ENCODE measurements at places on chromosomes 7 and 10.

DNA sequence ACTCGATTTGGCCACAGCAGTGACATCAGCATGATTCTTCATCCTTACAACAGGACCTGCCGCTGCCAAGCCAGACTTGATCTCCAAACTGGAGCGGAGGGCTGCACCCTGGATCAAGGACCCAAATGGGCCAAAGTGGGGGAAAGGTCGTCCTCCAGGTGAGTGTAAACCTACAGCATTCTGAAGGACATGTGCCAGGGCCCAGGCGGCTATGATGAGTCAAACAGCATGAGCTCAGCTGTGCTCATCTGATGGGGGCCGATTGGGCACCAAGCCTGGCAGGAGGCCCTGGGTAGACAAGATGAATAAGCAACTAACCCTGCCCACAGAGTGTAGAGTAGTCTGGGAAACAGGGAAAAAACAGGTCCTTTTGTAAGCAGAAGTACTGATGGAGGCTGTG, 14.4 kb upstream of the ATP6V0E2 start:
- no peak for DNase-seq

DNA sequence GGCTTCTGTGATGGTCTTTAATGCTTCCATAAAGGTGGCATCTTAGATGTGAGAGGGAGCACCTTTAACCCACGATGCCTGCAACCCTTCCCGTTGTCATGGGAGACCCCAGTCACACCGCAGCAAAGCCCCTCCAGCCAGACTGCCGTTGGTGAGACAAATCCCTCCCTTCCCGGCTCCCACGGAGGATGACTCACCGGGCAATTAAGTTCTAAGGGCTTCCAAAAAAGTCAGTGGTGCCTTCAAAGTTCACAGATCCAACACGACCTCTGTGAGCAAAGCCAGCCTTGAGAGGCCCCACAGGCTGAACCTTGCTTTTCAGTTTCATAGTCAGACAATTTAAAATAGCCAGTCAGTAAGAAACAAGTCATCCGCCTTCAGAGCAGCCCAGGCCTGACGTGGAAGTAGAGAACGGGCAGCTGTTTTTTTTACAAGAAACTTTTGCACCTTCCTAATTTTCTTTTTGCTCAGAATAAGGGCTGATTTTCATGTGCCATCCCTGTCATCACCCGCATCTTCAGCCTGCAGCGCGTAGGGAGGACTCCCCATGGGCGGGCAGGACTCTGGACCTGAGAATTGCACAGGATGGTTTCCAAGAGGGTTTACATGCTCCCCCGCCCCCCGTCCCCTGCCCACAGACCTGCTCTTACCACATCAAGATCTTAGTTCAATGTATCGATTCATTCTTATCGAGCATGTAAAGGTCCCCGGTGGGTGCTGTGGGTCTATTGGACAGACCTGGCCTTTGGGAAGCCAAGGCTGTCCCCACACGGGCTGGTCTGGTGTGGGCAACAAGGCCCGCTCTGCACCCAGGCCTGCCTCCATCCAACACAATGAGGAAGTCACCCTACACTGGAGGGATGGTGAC, 333.9 kb downstream of the DNAJB6 start:
- peak; percentile 73 for DNase-seq

DNA sequence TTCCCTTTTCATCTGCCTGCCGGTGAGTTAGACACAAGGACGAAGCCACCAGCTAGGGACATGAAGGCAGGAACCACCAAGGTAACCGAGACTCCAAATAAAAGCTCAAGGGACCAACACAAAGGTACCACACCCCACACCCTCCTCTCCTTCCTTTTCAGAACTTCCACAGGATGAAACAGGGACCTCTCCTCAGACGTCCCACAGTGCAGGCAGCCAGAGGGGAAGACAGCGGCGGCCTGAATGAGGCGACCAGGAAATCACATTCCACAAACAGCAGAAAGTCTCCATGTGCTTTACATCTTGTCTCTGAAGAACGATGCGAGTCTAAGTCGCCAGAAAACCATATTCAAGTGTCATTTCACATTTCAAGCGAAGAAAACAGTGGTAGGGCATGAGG, 97.8 kb downstream of the DIP2C start:
- DNase-seq = no peak

- DNase-seq = no peak
Measured at GRCh38 chr10:102396317-102396650, 779 bp downstream of the NFKB2 start.
